ENCODE measurements at places on chromosomes 5 and 9.

- DNase-seq: no peak
These were observed 70.1 kb downstream of the RGS3 start for GRCh38 chr9:113533335-113534225.

GRCh38 chr9:36008774-36009300 lies 27.9 kb upstream of the RECK start:
- DNase-seq: peak; percentile 25

GRCh38 chr5:94422812-94423211 lies 195.6 kb downstream of the KIAA0825 start:
- no peak for DNase-seq

GRCh38 chr5:105504-106070 lies 13.6 kb downstream of the PLEKHG4B start:
- no peak for DNase-seq

Measured in NCI-H1092 (cell line).